ENCODE measurements at places on chromosomes 13 and 19.

DNA sequence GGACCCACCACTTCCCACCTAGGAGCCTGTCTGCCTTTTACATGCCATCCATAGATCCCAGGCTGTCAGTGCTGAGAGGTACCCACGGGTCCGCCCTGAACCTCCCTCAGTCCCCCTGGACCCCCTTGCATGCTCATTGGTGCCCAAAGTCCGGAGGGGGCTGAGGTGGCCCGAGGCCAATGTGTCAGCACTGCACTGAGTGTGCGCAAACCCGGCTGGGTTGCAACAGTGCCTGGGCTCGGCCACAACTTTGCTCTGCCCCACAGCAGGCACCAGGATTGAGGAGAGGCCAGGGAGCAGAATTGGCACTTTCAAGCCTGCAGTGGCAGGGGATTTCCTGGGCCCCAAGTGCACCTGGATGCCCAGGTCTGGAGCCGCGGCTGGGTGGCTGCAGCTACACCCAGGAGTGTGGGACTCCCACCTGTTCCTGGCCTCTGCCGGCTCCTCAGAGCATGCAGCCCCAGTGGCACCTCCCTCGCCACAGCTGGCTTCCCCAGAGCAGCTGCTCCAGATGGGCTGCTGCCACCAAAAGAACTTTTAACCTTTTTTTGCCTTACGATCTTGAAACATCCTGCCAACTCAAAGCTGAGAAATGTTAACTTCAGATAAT, 837.0 kb downstream of the SLITRK6 start:
- no peak for DNase-seq

GRCh38 chr19:32519023-32519422, 62.0 kb upstream of the PDCD5 start:
- no peak for DNase-seq

- DNase-seq = no peak
These were observed 52.9 kb upstream of the AKAP11 start for GRCh38 chr13:42219051-42219450.

DNA sequence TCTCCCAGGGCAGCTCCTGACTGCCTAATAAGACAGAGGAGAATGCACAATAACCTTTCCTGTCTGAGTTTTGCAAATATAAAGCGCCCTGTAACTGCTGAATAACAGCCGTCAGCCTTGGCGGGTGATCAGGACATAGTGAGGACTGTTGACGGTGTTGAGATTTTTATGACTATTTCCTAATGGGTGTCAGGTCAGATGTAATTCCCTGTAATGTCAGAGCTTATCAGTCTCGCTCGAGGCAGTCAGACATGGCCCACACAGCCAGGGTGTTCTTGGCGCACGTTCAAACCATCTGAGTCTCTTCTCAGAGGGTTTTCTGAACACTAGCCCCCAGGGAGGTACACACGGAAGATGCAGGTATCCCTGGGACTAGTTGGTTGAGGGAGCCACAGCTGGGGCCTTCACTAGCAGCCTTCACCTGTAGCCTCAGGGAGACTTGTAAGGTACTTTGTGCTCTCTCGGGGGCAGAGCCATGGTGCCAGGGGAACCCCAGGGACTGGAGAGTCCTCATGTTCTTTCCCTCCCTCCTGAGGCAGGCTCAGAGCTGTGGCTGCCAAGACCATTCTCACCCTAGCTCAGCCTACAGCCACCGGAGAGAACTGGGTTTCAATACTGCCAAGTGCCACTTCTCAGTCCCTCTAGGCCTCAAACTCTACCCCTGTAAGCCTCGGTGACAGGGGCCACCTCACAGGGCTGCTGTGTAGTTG, 213.1 kb downstream of the UQCRFS1 start:
- DNase-seq = no peak

DNA sequence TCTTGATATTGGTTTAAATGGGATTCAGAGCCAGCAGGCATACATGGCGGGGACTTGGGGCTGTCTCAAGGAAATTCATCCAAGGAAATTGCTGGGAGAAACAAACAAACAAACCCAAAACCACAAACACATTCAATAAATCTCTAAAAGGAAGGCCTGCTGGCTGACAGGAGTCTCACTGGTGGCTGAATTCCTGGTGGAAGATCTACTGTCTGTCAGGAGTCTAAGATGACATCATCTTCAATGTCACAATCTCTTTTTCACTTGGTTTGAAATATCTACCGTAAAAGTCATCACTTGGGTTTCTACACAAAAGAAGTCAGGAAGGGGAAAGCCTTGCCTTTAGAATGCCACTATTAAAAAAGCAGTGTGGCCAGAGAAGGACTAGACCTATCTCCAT, 87.9 kb downstream of the KLF5 start:
- DNase-seq = no peak

DNA sequence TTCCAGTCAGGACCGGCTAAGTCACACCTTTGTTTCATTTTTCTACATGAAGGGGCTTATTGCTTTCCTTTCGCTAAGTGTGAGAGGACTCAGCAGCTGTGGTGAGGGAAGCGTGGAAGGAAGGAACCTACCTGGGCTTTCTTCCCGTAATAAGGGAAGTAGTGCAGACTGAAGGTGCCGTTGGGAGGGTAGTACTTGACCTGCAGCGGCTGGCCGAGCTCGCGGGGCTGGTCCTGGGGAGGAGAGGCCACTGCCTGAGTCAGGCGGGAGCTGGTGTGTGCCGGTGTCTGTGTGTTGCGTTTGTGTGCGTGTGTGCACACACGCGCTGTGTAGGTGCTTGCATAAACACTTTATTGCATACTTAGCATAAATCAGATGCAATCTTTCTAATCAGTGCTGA, 7.7 kb downstream of the ATP4B start:
- no peak for DNase-seq

DNA sequence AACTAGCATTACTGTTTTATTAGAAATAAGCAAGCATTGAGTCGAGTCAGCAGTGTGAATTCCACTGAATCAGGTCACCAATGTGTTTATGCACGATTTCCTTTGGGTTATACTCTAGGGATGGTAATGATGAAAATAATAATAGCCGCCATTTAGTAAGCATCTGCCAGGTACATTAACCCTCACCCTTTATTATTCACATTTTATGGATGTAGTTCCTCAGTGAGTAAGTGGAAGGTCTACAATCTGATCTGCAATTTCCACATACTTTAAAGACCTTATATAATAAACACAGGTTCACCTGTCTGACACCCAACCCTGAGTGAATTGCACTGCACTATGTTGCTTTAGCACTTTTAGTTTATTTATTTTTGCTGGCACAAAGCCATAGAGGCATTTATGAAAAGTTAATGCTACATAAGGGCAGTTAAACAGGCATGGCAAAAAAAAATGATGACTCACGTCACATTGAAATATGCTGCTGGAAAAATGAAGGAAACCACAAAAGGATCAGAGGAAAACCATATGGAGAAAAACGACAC, 122.4 kb downstream of the TRPC4 start:
- DNase-seq = peak; percentile 45

DNA sequence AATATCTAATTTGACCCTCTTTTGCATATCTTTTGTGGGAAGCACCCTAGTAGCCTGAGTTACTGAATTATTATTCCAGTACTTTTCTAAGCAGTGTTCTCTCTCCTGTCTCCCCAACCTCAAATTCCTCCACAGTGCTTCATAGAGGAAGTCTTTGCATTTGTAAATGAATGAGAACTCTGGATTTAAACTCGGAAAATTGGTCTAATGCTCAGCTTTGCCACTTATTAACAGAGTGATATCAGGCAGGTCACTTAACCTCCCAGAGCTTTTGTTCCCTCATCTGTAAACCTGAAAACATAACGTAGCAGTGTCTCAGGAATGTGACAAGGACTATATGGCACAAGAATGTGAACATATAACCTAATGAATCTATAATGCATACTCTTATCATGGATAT, 26.2 kb downstream of the FREM2 start:
- no peak for DNase-seq

All from COR-L47 (cell line).